Adrenal gland (tissue), 19 donors: ENCODE measurements at places on chromosomes 13 and 19.

DNA sequence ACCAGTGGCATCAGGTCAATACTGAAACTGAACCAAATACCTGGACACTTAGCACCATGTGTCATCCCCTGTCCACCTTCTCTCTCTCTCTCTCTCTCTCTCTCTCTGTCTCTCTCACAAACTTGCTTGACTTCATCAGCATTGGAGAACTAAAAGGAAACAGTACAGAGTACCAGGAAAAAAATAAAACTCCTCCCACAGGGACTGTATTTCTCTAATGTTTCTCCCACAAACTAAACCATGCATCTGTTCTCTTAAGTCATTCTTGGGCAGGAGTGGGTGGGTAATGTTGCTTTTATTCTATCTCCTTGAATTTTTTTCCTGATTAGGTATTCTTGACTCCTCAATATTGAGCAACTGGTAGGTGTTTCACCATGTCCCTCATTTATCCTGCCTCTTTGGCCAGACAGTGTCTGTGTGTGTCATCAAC lies 112.9 kb upstream of the CACNA1A start:
- DNase-seq = no peak

- DNase-seq = peak; percentile 88
Measured at GRCh38 chr19:45424191-45425058, 708 bp upstream of the ERCC1 start.

DNA sequence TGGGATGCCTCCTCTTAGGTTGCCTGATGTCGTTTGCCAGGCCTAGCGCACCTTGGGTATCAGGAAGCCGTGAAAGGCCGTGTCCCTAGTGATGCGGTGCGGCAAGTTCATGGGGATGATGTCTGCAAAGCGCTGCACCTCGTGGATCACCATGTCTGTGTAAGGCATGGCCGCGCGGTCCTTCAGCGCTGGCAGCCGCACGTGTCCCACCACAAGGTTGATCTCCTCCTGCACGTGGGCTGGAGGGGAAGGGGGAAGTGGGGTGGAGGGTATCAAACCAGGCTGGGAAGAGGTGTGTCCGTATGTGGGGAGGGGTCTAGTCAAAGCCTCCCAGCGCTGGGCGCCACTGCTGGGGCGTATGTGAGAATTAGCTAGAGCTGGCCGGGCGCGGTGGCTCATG lies 23.2 kb downstream of the EGLN2 start:
- peak; percentile 52 for DNase-seq

GRCh38 chr13:39765801-39766463 lies 110.5 kb downstream of the COG6 start:
- DNase-seq = no peak

DNA sequence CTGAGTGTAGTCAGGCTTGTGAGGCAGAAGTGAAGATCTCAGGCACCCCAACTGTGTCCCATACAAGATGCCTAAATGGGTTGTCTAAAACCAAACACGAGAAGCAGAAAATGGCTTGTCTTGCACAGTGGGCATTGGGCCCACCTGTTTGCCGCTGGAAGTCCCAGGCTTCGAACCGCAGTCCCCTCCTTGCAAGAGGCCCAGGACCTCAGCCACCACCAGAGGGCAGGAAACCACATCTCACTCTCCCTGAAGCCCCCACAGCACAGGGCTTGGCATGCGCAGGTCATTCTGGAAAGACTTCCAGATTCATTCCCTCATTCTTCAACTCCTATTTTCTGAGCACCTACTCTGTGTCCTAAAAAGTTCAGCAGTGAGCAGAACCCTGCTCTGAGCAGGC lies 973.7 kb downstream of the UQCRFS1 start:
- no peak for DNase-seq

GRCh38 chr19:799076-799881 lies 2.0 kb downstream of the PTBP1 start:
- DNase-seq = no peak

- DNase-seq = no peak
Measured at GRCh38 chr13:111210544-111211469, 95.7 kb downstream of the ARHGEF7 start.

DNA sequence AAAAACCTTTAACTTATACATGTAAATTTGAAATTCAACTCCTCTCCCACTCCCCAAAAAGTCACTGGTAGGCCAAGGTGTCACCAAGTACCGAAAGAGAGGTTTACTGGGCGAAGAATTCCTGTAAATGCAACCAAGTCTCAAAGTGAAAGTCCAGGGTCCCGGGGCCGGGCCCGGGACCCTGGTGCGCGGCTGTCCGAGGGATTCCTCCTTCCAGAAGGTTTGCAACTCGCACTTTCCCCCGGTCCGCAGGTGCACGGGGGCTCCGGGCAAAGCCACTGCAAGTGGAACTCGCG lies 1.1 kb downstream of the STK24 start:
- DNase-seq = no peak

DNA sequence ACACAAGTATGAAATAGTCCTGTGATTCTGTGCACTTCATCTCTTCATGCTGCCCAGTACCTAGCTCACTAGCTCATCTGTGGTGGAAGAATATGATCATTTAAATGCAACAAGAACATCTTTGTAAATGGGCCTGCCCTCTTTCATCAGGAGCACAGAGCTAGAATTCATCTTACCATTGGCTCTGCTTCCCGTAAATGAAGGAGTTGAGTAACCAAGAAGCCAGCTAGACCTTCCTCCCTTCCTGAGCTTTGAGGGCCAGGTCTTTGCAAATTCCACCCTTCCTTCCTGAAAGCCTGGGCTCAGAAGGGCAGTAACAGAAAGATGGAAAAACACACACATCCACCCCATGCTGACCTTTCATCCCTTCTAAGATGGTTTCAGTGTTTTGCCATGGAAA lies 82.0 kb downstream of the FRY start:
- no peak for DNase-seq

DNA sequence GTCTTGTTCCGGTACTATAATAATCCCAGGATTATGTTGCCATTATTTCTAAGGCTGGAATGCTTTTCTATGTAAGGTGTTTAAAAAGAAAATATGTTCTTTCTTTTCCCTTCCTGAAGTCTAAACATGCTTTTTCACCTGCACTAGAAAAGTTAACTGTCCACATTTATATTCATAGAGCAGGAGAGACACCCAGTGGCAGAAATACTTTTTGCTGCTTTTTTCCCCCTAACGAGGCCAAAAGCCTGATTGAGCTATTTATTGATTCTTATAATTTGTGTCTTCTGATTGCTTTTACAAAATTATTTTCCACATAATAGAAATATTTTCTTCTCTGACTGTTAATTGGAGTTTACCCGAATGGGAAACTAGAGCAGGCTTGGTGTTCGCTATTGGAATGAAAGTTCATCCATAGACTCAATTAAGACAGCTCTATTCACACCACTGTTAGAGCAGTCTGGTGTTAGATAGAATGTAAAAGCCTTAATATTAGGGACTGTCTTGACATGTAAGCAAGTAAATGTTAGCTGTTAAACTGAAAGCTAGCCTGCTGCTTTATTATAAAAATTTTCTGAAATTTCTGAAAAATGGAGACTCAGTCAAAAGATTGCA lies 15.8 kb downstream of the GPR180 start:
- no peak for DNase-seq

DNA sequence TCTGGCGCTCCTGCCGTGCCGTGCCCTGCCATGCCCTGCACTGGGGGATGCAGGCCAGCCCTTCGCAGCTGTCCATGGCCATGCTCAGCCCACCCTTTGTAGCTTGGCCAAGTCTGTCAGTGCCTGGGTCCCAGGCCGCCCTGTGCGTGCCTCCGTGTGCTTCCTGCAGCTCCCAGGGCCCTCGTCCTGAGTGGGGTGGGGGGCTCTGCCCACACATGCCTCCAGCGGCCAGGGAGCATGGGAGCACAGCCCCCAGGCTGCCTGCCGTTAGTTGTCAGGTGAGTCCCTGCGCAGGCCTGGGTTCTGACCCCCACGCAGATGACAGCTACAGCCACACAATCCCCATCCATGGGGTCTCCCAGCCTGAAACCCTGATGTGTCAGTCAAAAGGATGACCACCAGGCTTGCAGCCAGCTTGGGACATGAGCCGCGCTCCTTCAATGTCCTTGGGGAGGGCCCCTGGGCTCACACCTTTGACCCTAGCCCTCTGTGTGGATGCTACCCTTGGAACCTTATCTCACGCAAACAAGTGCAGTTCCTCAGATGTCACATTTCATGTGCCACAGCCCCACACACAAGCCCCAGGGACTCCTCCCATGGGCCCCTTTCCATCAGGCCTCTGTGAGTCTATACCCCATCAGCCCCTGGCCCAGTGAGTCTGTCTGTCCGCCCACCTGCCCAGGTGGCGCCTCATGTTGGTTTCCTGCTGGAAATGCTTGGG lies 24.5 kb downstream of the TMED1 start:
- DNase-seq = no peak

DNA sequence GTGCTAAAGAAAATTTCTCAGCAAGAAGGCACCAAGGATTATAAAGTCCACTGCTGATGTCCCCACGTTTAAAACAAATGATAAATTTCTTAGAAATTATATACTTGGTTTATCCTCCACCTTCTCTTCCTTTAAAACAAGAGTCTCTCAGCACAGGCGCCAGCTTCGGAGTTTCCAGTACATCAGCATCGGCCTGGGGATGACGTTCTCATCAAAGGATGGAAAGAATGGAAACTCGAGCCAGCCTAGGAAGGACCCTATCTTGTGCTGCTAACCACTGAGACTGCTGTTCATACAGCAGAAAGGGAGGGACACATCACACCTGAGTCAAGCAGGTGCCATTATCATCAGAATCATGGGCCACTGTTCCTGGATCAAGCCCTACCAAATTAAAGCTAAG lies 29.8 kb upstream of the ZNF83 start:
- no peak for DNase-seq

- DNase-seq = no peak
Measured at GRCh38 chr19:45087531-45087930, 5.4 kb upstream of the PPP1R37 start.

GRCh38 chr19:782878-783668 lies 14.2 kb upstream of the PTBP1 start:
- no peak for DNase-seq

DNA sequence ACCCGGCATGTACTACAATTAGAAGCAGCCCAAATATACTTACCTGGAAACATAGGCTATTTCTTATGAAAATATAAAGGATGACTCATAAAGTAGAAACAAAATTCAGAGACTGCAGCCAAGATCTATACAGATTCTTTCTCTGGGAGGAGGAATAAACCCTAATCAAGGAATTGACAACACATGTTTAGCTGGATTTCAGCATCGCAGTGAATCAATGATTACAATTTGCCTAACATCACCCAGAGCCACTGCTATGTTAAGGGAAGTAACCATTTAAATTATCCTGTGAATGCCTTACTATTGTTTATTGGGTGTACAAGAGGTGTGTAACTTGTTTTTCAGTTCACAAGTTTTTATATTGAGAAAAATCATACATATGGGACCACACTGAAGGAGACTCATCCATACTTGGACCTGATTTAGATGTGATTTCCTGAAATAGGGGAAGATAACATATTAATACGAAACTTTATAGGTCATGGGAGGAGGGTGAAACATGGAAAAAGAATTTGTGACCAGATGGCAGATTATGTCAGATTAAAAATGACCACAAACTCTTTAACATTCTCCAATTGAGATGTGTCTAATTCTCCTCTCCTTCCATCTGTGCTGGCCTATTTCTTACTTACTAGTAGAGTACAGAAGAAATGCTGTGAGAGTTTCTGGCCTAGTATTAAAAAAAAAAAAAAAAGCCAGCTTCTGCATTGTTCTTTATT lies 1168.4 kb downstream of the SLITRK1 start:
- DNase-seq = no peak

DNA sequence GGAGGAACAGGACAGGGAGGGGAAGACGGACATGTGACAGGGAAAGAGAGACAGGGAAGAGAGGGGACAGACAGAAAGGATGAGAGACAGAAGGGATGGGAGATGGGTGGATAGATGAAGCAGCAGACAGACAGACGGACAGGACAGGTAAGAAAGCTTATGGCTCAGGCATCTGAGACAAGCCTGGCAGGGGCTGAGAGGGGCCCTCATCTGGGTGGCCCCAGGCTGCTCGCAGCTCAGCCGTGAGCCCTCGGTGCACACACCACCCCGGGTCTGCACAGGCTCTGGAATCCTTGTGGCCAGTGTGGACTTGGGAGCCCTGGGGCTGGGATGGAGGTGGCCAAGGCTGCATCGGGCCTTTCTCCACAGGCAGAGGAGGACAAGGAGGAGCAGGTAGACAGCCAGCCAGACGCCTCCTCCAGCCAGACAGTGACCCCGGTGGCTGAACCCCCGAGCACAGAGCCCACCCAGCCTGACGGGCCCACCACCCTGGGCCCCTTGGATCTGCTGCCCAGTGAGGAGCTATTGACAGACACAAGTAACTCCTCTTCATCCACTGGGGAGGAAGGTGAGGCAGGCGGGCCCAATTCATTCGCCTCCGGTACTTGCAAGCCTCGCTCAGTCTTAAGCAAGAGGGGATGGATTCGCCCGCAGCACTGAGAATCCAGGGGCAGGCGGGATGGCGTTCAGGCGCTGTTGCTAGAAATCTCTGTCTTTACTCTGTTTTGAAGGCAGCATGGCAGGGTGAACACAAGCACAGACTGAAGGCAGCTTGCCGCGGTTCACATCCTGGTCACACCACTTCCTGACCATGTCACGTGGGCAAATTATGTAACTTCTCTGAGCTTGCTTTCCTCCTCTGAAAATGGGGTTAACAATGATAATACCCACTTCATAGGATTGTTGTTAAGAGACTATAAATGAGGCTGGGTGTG lies 14.0 kb downstream of the GRAMD1A start:
- no peak for DNase-seq

DNA sequence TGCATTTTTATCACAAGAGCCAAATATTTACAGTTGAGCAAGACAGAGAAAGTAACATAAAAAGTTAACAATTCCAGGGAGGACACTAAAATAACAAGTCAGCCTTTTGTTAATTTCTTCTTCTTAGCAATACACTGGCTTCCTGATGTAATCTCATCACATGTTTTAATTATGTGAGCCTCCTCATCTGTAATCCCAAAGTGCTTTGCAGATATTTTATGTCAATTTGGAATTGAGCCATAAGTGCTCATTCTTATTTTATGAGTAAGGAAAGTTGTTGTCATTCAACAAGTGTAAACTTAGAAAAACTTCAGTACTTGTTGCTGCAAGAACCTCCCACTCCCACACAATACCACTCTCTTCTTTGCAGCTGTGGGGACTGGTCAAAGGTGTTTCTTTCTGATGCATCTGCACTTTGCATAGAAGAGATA lies 223.6 kb downstream of the GPC6 start:
- no peak for DNase-seq

GRCh38 chr13:45184693-45185092 lies 16.2 kb downstream of the KCTD4 start:
- no peak for DNase-seq

GRCh38 chr19:32680986-32681385 lies 5.3 kb downstream of the RGS9BP start:
- no peak for DNase-seq
